ENCODE measurements at places on chromosomes 6 and 20.

GRCh38 chr6:142421285-142422117 lies 119.7 kb downstream of the ADGRG6 start:
- no peak for DNase-seq

- DNase-seq, result no peak
These were observed 52.2 kb downstream of the NPEPL1 start for GRCh38 chr20:58744836-58745235.

- no peak for DNase-seq
These were observed 33.3 kb downstream of the BAK1 start for GRCh38 chr6:33546766-33547165.

DNA sequence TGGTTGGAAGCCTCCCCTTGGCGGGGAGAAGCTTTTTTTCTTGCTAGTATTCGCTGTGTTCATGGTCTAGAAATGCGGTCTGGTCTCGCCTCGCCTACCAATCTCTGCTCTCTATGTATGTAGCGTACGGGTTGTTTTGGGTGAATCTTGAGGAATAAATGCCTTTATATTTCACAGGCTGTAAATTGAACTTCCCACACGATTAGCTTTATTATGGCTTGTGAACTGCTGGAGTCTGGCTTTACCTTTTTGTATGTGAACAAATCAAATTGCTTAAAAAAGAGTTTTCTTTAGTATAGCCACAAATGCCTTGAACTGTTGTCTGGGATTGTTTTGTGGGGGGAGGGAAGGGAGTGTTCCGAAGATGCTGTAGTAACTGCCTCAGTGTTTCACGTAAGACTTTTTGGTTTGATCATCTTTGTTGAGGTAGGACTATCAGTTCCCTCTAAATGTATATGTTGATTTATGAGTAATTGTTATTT lies 2.2 kb downstream of the INSM1 start:
- no peak for DNase-seq

DNA sequence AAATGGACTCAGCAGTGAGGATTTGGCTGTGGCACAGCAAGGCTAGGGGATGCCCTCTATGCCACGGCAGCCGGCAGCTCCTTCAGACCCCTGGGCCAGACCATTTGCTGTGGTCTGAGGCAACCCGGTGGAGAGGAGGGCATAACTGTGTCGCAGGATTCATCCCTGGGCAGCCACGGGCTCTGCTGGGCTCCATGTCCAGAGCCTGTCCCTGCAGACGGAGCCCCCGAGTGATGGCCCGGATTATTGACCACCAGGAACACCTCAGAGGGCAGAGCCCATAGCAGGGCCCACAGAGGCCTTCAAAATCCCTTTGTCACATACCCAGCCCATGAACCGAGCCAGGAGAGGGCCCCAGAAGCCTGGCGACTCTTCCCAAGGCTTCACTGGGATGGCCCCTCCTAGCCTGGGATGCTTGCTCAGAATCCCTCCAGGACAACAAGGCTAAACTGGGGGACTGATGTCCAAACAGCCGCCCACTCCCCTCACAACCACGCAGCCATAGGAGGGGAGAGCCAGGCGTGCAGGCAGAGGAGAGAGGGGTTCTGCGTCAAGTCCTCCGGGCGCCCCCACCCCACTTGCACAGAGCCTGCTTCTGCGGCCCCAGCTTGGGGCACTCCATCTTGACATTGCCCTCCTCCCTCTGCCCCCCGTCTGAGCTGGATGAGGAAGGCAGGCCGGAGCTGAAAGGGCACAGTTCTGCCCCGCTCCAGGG lies 68.2 kb upstream of the AFDN start:
- no peak for DNase-seq

DNA sequence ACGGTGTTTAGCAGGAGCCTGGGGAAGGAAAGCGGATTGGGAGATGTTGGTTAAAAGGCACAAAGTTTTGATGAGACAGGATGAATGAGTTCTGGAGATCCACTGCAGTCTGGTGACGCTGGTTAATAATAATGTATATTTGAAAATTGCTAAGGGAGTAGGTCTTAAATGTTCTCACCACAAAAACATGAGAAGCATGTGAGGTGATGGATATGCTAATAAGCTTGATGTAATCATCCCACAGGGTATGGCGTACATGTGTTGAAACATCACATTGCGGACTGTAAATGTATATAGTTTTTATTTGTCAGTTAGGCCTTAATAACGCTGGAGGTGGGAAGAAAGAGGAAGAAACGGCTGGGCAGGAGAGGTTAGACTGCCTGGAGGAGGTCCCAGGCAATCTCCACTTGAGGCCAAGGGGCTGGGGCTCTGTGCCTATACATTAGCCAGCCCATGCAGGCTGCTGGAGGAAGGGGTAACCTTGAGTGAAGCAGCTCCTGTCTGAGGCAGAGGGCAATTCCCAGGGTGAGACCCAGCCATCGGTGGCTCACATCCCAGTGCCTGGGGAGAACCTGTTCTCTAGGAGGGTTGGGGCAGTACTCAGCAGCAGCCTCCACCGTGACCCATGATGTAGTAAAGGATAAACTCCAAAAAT lies 188.2 kb upstream of the QKI start:
- no peak for DNase-seq

DNA sequence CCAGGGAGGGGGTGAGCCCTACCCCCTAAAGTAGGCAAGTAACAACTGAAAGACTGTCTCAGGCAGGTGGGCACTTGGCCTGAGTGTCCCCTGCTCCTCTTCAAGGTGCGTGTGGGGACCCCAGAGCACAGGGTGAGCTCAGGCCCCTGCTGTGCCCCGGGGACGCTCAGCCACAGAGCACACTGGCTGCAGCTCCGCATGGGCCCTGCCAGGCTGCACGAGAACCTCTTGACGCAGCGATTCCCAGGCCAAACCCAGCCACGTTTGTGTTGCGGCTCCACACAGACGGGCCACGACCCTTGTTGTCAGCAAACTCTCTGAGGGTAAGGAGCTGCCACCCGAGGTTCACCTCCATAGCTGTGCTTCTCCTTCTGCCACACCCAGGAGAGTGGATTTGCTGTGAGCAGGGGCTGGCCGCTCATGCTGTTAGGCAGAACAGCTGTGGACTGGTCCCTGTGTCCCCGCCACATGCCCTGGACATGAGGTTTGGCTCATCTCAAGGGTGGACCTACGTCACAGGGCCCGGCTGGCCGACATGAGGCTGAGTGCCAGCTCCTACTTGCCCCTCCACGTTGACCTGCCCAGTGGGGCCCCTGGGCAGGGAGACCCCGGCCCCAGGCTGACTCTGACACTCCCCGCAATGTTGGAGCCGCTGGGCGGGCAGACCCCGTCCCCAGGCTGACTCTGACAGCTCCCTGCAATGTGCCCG lies 29.7 kb upstream of the GATA5 start:
- DNase-seq, result no peak

- no peak for DNase-seq
These were observed 94.4 kb downstream of the RNASET2 start for GRCh38 chr6:166861961-166862286.

DNA sequence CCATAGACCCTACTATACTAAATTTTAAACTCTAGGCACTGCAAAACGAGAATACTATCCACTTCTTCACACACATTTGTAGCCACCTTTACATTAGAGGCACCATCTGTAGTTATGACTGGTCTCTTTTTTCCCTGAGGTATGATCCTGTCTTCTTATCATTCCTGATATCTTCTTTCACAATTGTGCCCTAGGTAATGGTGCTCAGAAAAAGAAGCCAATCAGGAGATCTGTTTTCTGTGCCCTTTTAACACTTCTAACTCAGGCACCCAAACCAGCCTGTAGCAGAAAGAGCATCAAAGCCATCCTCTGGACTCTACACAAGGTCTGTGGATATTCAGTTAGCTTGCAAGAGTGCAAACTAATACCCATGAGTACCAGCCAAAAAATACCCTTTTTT lies 149.7 kb upstream of the SGK1 start:
- DNase-seq, result no peak

GRCh38 chr20:20276811-20277530 lies 90.9 kb upstream of the INSM1 start:
- no peak for DNase-seq

DNA sequence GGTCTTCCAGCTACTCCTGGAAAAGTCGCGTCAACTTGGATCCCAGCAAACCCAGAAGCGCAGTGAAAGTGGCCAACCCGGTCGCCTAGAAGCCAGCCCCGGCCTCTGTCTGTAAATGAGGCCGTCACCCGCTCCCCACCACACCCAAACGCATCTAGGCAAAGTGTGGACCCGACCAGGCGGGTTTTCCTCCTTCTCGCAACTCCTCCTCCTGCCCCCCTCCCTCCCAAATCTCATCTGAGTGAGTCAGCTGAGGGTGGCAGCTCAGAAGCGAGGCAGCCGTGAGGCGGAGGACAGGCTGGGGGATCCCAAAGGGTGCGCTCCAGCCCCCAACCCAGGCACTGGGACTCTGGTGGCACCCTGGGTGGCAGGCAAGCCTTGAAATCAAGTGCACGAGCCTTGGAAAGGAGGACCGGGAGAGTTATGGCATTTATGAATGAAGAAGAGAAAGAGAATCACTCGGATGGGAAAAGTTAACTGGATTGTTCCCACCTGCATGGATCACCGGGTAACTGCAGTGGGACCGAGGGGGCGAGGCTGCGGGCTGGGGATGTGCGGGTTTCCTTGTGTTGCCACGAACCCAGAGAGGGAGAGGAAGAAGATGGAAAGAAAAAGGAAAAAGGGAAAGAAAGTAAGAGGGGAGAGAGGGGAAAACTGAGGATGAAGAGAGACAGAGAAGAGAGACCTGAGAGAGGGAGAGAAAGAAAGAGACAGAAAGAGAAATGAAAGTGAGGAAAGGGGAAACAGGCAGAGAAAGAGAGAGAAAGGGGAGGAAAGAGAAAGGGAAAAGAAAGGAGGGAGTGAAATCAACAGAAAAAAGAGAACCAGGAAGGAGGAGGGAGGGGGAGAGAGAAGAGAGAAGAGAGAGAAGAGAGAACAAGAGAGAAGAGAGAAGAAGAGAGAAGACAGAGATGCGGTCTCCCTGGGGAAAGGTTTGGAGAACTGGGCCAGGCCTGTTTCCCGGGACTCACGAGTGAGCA lies at the start of gene APCDD1L:
Gene APCDD1L, minus strand, starts transcription at position 167 of the 980 bp plus-strand sequence. CDS start 692 bp downstream, outside the sequence.
- DNase-seq, result no peak

GRCh38 chr20:60467078-60467477 lies 508.9 kb downstream of the CDH26 start:
- DNase-seq, result no peak

- DNase-seq, result no peak
These were observed 769 bp upstream of the TRPC4AP start for GRCh38 chr20:35093267-35093884.

DNA sequence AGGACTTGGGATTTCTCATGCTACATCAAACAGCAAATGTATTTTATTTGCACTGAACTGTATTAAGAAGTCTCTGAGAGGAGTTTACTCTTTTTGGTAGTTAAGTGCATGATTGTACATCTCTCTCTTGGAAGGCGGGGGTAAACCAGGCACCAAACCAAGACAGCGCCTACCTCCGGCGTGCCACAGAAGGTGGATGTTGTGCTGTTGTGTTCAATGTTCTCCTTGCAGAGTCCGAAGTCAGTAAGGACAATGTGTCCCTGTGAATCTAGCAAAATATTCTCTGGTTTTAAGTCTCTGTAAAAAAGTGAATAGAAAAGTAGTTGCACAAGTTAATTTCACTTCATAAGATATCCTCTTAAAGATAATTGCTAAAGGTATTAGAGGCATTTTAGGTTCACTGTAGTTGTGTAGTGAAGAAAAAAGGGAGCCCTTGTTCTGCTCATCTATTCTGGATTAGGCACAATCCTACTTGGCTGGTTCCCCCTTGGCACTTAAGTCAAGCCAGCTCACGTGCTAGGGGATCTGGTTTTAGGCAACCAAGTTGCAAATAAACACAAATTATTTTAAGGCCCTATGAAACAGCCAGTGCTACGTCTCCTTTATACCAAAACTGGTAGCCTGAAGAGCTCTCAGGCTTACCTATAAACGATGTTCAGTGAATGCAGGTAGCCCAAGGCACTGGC lies 119.7 kb upstream of the SLC2A12 start:
- no peak for DNase-seq

GRCh38 chr20:25198663-25199383 lies 3.3 kb downstream of the ENTPD6 start:
- DNase-seq, result no peak

DNA sequence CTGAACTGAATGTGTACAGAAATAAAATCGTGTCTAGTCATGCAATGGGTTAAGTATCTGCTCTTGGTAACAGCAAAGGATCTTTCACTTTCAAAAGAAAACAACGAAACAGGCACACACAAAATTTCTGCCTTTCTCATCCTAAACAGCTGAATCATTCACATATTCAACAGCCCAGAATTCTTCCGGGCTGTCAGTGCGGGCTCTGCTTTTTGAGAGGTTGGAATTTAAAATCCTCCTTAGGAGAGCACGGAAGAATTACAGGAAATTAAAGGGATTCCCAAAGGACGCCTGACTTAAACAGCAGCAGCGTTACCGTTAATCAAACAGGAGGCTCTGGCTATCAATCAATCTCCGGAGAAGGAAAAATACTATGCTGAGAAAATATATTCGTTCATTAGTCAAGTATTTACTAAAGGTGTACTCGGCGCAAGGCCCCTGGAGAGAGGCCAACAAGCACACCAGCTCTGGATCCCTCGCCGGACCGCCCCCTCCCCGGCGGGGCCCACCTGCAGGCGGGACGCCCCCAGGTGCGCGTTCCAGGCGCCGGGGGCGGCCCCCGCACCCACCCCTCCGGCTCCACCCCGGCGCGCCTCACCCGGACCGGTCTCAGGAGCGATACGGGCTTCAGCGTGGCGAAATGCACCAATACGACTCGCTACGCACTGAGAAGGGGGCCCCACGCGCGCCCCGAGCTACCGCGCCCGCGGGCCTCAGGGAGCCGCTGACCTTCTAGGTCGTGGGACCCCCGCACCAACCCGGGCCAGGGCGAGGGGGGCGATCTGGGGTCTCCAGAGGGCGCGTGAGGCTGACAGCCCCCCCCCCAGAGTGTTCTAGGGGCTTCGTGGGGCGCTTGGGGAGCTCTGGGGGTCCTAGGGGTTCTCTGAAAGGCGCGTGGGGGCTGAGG lies 1.0 kb downstream of the NAPB start:
- peak; percentile 24 for DNase-seq

DNA sequence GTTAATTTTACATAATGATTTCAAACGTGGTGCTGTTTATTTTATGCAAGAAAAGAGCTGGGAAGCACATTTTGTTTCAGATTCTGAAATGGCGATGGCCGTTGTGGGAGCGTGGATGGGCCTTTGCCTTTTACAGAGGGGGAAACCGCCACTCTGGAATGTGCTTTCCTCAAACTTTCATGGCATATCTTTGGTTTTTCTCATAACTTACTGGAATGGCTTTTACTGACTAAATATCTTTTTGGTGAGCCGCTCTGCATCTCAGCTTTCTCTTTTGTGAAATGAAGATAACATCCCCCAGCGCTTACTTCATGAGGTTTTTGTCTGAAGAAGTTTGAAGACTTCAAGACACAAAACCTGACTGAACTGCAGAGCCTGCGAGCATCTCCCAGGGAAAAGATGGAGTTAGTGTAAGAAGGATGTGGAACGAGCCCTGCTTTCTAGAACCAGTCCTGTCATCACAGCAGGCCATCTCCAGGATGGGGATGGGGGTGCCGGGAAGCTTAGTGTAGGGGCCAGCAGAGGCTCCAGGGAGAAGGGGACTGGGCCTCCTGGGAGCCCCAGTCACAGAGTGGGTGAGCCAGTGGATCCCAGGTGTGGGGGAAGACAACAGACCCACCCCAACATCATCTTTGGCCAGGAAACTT lies 61.8 kb upstream of the TIAM2 start:
- DNase-seq, result no peak

Data from activated CD4-positive, alpha-beta T cell treated with anti-CD3 and anti-CD28 coated beads, Interleukin-2, amount 50 U/mL, for 1 hour (primary cell).